Activated CD4-positive, alpha-beta T cell treated with anti-CD3 and anti-CD28 coated beads, Interleukin-2, amount 50 U/mL, for 4 hours (primary cell): ENCODE measurements at places on chromosomes 13 and 19.

DNA sequence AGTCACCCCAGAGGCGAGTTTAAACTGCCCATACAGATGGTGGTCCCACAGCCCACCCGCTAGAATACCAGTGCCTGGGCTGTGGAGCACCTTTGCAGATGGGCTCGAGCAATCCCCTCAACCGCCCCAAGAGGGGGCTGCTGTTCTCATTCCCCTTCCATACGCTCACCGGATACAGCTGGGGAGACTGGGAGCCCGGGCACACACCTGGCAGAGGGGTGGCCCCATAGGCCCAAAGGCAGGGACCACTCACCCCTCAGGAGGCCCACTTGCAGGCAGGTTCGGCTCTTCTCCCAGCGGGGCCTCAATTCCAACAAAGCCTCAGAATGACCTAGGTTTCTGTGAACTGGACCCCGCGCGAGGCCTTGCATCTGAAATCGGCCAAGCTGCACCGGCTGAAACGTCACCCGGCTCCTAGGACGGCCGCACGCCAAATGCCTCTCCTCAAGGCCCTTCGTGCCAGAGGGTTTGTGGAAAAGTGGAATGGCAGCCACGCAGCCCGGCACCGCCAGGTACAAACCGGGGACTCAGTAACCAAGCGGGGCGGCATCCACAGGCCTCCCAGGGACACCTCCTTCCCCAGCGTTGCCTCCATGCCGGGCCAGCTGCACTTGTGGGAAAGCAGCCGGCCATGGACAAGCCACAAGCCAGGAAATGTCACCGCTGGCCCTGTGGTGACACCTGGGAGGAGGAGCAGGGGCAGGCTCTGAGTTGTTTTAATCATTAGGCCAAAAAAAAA lies 18.7 kb downstream of the MLLT1 start:
- no peak for DNase-seq

- no peak for DNase-seq
Measured at GRCh38 chr13:85825454-85825853, 26.2 kb upstream of the SLITRK6 start.

DNA sequence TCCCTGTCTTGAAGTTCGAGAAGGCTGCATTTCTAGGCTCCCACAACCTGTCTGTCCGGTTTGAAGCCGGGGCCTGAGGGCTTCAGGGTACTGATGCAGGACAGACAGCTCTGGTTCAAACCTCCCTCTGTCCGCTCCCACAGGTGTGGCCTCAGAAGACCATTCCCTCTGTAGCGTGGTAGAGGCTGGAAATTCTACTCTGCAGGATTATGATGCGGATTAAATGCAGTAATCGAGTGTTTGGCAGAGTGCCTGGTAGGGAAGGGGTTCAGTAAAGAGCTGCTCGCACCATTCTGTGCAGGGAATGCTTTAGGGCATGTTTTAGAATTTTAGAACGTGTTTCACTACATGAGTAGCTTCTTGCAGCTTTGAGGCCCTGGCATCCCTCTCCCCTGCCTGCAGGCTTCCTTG lies 30.5 kb downstream of the PPP1R37 start:
- no peak for DNase-seq

DNA sequence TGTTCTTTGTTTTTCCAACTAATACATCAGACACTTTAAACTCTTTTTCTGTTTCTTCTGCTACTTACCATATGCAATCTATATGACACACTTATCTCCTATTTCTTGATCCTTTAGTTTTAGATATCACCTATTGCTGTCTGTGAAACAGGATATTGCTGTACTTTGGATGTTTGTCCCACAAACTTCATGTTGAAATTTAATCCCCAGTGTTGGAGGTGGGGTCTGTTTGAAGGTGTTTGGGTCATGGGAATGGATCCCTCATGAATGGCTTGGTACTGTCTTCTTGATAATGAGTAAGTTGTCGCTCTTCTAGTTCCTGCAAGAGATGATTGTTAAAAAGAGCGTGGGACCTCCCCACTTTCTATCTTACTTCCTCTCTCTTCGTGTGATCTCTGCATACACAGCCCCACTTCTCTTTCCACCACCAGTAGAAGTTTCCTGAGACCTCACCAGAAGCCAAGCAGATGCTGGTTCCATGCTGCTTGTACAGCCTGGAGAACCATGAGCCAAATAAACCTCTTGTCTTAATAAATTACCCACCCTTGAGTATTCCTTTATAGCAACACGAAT lies 244.2 kb downstream of the NHLRC3 start:
- no peak for DNase-seq

DNA sequence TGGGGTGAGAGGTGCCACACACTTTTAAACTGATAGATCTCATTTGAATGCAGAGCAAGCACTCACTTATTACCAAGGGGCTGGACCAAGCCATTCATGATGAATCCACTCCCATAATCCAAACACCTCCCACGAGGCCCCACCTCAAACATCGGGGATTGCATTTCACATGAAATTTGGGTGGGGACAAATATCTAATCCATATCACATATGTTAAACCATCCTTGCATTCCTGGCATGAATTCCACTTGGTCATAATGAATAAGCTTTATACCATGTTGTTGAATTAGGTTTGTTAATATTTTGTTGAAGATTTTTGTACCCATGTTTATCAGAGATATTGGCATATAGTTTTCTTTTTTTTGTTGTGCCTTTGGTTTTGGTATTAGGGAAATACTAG lies 1198.7 kb upstream of the ATXN8OS start:
- no peak for DNase-seq

GRCh38 chr13:73913079-73913740 lies 221.0 kb downstream of the KLF12 start:
- DNase-seq = no peak

DNA sequence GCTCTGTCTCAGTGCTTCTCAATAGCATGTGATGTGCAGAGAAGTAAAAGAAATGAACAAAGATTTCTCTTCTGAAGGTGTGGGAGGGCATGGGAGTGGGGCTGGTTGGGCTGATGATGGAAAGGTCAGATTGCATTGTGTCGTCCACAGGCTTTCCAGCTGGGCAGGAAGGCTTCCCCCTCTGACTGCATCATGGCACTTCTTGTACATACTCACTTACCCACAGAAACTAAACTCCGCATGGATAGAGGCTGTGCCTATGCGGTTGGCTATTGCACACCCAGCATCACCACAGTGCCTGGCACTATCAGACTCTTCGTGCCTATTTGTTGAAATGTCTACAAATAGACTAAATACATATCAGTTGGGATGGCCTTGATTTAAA lies 24.4 kb upstream of the TNFSF11 start:
- no peak for DNase-seq

GRCh38 chr13:73193554-73193953 lies 134.7 kb downstream of the KLF5 start:
- DNase-seq = no peak

- DNase-seq = no peak
Measured at GRCh38 chr19:18225355-18225701, 910 bp downstream of the PDE4C start.

DNA sequence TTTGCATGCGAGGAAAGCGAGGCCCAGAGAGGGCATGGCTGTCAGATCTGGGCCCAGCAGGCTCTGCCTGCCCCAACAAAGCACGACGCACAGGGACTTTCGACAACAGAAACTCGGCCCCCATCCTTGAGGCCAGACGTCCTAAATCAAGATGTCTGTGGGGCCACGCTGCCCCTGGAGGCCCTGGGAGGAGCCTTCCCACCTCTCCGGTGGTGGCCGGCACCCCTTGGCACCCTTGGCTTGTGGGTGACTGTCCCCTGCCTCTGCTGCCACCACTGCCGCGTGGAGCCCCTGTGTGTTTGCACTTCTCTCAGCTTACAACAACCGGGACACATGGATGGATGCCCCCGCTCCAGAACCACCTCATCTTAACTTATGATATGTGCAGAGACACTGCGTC lies 4.4 kb downstream of the WDR18 start:
- no peak for DNase-seq

DNA sequence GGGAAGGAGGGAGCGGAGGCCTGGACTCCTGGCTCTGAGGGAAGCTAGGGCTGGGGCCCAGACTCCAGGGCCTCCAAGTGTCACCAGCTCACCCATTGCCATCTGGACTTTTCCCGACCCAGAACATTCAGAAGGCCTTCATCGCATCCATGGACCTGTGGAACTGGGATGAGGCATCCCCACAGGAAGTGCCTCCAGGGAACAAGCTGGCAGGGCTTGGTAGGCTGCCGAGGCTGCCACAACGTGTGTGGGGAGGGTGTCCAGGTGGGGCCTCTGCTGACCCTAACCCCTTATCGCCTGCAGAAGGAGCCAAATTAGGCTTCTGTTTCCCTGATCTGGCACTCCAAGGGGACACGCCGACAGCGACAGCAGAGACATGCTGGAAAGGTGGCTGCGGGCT lies 767 bp downstream of the ETV2 start:
- no peak for DNase-seq

DNA sequence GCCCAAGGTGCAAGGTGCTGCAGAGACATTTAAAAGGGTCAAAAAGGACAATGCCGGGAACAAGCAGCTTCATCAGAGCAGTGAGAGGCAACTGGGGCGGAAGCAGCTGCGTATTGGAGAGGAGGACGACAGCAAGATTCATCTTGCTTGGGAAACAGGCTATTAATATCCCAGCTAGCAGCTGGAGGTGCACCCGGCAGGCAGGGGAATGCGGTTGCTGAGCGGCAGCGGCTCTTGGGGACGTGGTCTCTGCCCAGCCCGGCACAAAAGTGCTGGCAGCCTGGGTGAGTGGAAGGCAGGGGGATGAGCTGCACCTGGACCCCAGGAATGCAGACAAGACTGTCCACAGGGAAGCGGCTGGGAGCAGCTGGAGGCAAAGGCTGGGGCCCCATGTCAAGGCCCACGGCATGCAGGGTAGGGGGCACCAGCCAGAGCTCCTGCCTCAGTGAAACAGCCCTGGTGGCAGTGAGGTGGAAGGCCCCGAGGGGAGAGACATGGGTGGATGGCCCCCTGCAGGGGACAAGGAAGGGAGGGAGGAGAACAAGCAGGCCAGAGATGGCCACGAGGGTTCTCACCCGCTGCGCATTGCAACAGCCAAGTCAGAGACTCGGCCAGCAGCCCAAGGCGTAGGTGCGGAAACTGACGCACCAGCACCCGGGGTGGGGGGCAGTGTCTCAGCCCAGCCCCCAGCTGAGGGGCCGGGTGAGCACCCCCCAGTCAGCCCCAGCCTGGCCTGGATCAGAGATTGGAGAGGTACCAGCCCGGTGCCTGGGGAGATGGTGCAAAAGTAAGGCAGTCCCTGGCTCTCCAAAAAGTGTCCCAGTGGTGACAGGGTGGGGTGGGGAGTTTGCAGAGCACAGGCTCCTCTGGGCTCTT lies 34.4 kb downstream of the PEPD start:
- no peak for DNase-seq

DNA sequence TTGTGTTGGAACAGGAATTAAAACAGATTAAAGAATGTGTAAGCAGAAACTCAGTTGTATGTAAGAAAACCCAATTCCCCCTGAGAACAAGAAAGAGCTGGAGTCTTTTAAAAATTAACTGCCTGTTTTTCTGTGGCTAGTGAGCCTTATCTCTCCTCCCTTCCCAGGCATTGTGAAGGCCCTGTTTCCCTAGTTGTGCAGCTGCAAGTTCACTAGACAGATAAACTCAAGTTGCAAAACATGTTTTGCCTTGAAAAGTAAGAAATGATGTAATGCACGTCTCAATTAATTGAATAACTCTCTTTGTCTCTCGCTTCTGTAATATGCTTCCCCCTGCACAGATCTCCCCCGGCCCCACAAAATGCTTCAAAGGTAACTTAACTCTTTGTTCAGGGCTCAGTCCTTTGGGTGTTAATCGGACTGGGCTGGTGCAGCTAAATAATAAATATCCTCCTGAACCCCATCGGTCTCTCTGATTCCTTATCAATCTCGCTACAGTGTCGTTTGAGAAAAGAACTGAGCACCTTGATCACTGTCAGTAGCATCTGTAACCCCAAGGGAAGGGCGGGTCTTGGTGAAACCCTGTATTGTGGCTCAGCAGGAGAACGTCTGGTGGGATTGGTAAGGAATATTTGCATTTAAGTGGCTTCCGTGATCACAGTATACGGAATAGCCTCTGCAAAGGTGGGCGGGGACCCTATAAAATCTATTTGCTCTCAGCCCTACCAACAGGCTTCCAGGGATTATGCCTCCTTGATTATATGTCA lies 1.6 kb upstream of the ZNF556 start:
- no peak for DNase-seq

- DNase-seq = no peak
Measured at GRCh38 chr13:30378191-30378590, 44.1 kb upstream of the UBE2L5 start.

GRCh38 chr13:31775686-31776085 lies 36.4 kb downstream of the RXFP2 start:
- no peak for DNase-seq

GRCh38 chr13:27796544-27797227 lies 4.4 kb downstream of the GSX1 start:
- no peak for DNase-seq

DNA sequence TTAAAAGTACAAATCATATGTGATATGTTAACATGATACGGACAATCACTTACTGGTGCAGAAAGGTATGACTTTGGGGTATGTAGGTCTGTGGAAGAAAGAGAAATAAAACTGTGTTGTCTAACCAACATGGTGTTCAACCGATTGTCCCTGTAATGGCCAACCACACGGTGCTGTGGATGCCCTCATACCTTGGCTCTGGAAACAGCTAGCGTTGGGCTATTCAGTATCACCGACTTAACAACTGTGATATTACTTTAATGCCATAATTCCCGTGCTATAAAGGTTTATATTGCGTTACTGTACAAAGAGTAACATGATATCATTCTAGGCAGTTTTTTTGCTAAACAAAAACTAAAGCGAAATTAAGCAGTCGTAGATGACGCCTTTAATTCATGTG lies 448.3 kb downstream of the EFNB2 start:
- DNase-seq = no peak

GRCh38 chr13:35127466-35127865 lies 185.4 kb downstream of the NBEA start:
- no peak for DNase-seq

GRCh38 chr13:53060840-53061490 lies 32.4 kb downstream of the OLFM4 start:
- DNase-seq = no peak

GRCh38 chr13:110759710-110760109 lies 46.2 kb downstream of the ING1 start:
- DNase-seq = no peak

- DNase-seq = no peak
Measured at GRCh38 chr13:46749951-46750350, 47.0 kb downstream of the ESD start.

- DNase-seq = no peak
Measured at GRCh38 chr13:86591862-86592261, 792.6 kb upstream of the SLITRK6 start.

DNA sequence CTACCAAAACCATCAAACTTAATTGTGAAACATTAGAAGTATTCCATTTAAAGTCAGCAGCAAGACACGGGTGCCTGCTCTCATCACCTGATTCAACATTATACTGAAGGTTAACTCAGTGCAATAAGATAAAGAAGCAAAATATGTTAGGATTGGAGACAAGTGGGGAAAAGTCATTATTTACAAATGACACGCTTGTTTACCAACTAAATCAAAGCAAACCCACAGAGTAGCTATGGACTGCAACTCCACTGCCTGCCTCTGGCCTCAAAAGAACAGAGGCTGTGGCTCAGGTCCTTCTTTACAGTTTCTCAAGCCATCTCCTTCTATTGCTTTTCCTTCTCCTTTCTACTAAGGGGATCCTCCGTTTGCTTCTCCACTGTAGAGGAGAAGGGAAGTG lies 21.0 kb upstream of the ATP12A start:
- no peak for DNase-seq

GRCh38 chr19:277581-278165 lies 13.5 kb downstream of the PLPP2 start:
- no peak for DNase-seq

GRCh38 chr13:102317593-102317992 lies 84.3 kb downstream of the FGF14 start:
- DNase-seq = no peak

GRCh38 chr19:55247621-55248099 lies 11.2 kb downstream of the PPP6R1 start:
- no peak for DNase-seq
